ENCODE measurements at places on chromosomes 7 and 10. TPM values are rescaled to one million over a fixed set of nuclear protein-coding genes. Genes with fewer than 3 reads are reported as not detected.

WNT8B gene
- not detected for total RNA-seq

MEOX2 gene
- total RNA-seq: not detected

ENKUR gene
- total RNA-seq: 0.53 TPM

DNA sequence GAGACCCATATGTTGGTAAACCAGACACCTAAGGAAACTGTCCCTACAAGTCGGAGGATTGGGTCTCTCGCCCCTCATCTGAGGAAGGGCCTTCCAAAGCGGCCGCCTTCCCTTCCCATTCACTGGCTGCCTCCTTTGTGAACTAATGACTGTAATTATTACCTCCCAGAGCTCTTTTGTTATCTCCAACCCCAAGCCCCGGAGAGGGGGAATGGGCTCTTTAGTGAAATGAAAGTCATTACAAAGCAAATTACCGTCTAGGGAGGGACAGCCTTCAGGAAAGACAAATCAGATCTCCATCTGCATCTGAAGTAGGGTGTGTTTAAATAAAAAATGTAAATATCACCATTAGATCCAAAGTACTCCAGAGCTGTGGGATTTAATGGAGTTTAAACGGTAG, 2.6 kb upstream of the GAD2 start:
- H3K27ac ChIP-seq: no peak overlapping the region
- no peak overlapping the region for H3K4me3 ChIP-seq
- peaks cover 13% of the 10 kb centered on the region for H3K4me1 ChIP-seq
- H3K27me3 ChIP-seq: no peaks in the 10 kb centered on the region

GATA3 gene
- total RNA-seq: 5.8 TPM

DNA sequence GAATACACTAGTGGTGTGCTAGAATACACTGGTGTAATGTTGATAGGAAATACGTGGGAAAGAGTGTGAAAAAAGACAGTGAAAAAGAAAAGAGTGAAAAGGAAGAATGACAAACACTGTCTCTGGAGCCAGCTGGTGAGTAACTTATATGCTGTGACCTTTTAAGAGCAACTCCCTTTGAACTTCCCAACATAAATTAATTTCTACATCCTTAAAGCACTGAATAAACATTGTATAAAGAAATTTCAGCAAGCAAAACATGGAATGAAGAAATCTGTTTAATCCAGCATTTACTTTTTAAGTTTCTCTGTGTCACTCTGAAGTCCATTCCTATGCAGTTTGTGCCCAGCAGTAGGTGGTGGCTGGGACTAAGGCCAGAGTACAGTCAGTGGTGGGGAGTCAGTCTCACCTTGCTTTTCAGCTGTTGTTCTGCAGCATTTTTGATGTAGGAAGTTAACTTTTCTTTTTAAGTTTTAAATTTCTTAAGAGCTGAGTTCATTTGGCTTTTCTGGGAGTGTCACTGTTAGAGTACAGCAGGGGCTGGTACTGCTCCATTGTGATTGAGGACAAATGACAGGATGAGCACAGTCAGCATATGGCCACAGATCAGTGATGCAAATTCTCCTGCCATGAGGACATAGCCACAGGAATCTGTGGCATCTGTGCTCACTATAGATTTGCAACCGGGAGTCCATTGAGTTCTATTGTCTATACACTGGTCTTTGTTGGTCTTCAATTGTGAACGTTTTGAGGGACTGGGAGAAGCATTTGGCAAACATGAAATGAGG, 321.8 kb downstream of the ZNF248 start:
- H3K4me1 ChIP-seq: no peaks in the 10 kb centered on the region
- H3K27ac ChIP-seq: no peak overlapping the region
- no peaks in the 10 kb centered on the region for H3K36me3 ChIP-seq
- DNase-seq: no peak

TIMM23 gene
- 52.3 TPM for total RNA-seq

GRCh38 chr10:30970760-30971460, 60.8 kb downstream of the ZNF438 start:
- no peak for DNase-seq
- H3K36me3 ChIP-seq: no peaks in the 10 kb centered on the region
- H3K27me3 ChIP-seq: no peaks in the 10 kb centered on the region
- H3K4me3 ChIP-seq: no peak overlapping the region

VSTM2A gene
- not detected for total RNA-seq

TMEM176A gene
- 338 TPM for total RNA-seq

DNA sequence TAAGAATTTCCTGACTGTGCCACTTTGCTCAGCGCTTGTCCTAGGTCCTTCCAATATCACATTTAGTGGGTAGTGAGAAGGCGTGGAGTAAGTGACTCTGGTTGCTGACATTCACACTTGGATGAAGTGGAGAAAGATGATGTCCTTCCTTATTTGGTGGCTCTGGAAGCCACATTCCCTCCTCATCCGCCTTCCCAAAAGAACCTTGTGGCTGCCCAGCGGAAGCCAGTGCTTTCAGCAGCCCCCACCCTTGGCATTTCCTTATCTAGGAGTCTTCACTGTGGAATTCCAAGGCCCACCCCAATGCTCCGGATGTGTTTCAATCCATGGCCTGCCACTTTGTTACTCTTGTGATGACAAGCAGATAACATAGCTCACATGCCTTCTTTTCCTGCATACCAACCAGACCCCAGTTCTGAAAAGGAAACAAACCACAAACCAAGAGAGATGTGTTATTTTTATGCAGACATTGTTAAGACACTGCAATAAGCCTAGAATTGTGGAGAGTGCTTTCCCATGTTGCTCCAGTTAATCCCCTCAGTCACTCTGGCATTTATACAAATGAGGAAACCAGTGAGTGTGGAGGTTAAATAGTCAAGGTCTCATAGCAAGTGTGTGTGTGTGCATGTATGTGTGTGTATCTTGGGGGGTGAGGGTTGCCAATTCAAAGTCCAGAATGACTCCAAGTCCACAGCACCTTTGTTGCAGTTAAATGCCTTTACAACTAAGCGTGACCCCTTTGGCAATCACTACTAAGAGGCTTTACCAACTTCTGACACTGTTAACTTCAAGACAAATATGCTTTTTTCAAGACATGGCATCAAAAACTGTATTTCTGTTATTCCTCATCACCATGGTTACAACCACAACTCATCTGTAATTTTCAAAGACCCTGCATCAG, 10.3 kb upstream of the ANKRD1 start:
- H3K4me1 ChIP-seq: no peaks in the 10 kb centered on the region
- DNase-seq: no peak
- H3K4me3 ChIP-seq: no peak overlapping the region
- no peaks in the 10 kb centered on the region for H3K36me3 ChIP-seq
- H3K27ac ChIP-seq: peak overlapping the region; percentile 25
- H3K27me3 ChIP-seq: no peaks in the 10 kb centered on the region

EBLN1 gene
- total RNA-seq: not detected

ADAM8 gene
- total RNA-seq: 5.5 TPM

DNA sequence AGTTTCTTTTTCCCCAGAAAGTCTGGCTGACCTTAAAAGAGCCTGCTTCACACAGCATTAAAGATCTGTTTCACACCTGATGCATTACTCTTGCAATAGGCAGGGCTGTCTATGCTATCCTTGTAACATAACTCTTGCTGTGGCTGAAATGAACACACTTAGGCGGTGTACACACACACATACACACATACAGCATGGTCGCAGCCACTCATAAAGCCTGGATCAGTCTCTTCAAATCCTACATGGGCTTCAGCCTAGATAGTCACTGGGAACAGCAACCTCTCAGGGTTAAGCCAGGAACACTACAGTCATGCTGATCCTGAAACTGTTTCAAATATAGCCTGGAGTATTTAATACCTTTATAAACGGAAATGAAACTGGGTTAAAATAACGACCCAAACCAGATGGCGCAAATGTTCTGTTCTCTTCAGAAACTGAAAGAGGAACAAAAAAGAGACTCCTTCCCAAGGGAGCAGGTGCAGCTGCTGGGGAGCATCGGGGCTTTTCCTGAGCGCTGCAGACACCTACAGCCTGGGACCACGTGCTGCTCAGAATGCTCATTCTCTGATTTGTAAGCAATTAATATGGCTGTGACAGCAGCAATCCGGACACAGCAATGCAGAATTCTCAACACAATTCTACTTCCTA, 61.0 kb upstream of the SFMBT2 start:
- no peaks in the 10 kb centered on the region for H3K27me3 ChIP-seq
- no peak overlapping the region for H3K4me3 ChIP-seq
- no peaks in the 10 kb centered on the region for H3K4me1 ChIP-seq
- H3K27ac ChIP-seq: peak overlapping the region; percentile 16

DNA sequence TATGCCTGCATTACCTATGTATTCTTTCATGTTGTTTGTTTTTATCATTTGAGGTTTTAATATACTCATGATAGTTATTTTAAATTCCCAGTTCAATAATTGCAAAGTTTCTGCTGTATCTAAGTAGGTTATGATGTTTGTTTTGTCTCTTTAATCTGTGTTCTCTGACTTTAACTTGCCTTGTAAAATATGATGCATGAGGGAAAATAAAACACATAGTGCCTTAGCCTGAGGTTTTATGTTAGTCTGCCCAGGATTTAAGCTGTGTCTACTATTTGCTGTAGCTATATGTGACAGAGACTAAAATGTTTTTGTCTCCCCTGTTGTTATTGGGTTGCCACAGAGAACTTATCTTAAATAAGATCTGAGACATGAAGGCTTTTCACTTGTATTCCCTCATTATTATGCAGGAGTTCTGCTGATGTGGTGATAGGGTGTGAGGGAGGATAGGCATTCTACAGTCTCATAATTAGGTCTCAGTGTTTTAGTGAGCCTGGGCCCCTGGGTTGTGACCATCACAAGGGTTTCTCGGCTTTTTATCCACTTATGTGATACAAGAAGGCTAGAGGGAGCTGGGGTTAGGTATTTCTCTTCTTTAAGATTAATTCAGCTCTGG, 582.5 kb downstream of the CNTNAP2 start:
- no peak overlapping the region for H3K4me3 ChIP-seq
- H3K27ac ChIP-seq: no peak overlapping the region
- no peaks in the 10 kb centered on the region for H3K36me3 ChIP-seq
- H3K27me3 ChIP-seq: no peaks in the 10 kb centered on the region
- DNase-seq: no peak

DNA sequence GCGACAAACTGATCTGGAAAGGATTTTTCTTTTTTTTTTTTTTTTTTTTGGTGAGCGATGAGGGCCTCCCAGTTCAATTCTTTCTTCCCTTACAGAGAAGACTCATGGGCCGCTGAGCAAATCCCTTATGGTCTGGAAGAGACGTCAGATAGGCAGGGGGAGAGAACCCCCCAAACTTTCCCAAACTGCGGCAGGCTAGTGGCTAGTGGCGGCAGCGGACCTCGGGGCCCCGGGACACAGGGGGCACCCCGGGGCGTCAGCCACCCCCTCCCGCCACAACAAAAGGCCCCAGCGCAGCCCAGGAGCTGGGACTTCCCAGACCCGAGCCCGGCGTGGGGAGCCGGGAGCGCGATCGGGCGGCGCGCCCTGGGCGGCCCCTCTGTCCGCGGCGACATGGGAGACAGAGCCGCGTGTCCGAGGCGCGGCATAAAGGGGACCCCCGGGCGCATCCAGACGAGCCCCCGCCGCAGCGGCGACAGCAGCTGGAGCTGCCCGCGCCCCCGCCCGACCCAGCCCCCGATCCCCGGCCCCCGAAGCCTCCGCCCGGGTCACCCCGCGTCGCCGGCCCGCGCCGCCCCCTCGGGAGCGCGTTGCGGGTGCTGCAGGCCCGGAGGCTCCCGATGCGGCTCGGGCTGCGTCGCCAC, 755 bp downstream of the FAM171A1 start:
- H3K27me3 ChIP-seq: no peaks in the 10 kb centered on the region
- peak overlapping the region; percentile 65 for H3K27ac ChIP-seq
- DNase-seq: no peak

DNA sequence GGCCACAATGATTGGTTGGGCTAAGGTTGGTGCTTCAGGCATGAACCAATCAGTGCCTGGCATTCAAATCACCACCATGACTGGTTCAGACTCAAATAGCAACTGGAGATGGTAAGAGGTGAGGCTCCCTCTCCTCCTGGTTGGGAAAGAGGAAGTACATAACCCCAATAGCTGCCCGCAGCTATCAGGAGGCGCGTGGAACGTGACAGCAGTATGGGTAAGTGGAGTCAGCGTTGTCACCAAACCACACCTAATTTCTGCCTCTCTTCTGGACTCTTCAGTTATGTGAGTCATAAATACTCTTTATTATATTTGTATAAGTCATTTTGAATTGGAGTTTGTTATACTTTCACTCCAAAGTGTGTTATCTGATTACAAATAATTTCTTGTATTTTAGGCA, 17.9 kb upstream of the ITGA8 start:
- no peak for DNase-seq
- no peaks in the 10 kb centered on the region for H3K27me3 ChIP-seq
- no peak overlapping the region for H3K4me3 ChIP-seq
- no peaks in the 10 kb centered on the region for H3K4me1 ChIP-seq

- no peaks in the 10 kb centered on the region for H3K36me3 ChIP-seq
- H3K27me3 ChIP-seq: no peaks in the 10 kb centered on the region
- no peak overlapping the region for H3K4me3 ChIP-seq
- no peaks in the 10 kb centered on the region for H3K4me1 ChIP-seq
Observed at GRCh38 chr10:46525177-46525823, 31.2 kb downstream of the GPRIN2 start.

FAM180A gene
- total RNA-seq: 4.4 TPM

- no peaks in the 10 kb centered on the region for H3K4me1 ChIP-seq
- H3K36me3 ChIP-seq: no peaks in the 10 kb centered on the region
- no peak overlapping the region for H3K27ac ChIP-seq
- H3K4me3 ChIP-seq: no peak overlapping the region
Observed at GRCh38 chr7:30688718-30689221, 6.5 kb upstream of the CRHR2 start.

GRCh38 chr10:49241385-49241784, 53.2 kb upstream of the TMEM273 start:
- no peaks in the 10 kb centered on the region for H3K36me3 ChIP-seq
- H3K27ac ChIP-seq: no peak overlapping the region
- no peaks in the 10 kb centered on the region for H3K27me3 ChIP-seq
- no peak overlapping the region for H3K4me3 ChIP-seq
- no peaks in the 10 kb centered on the region for H3K4me1 ChIP-seq

DNA sequence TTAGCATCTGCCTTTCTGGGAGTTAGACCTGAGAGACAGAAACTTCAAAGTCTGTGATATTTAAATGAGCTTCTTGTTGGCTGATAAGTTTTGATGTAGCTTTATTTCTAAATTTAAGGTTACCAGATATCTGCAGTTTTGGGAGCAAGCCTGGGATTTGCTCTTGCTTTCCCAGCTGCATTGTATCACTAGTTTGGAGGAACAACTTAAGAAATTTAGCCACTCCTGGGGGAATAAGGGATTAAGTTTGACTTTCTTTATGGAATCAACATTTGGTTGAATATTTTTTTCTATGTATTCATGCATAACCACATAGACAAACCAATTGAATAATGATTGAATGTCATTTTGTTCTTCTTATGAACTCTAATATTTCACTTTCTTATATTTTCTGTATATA, 178.6 kb downstream of the POLR1F start:
- no peak overlapping the region for H3K27ac ChIP-seq
- no peaks in the 10 kb centered on the region for H3K36me3 ChIP-seq
- H3K4me1 ChIP-seq: no peaks in the 10 kb centered on the region
- H3K27me3 ChIP-seq: no peaks in the 10 kb centered on the region
- H3K4me3 ChIP-seq: no peak overlapping the region
- no peak for DNase-seq

MUC3A gene
- total RNA-seq: 694 TPM

TRPV6 gene
- total RNA-seq: 0.19 TPM

- DNase-seq: no peak
- H3K27me3 ChIP-seq: no peaks in the 10 kb centered on the region
- H3K4me3 ChIP-seq: no peak overlapping the region
- no peaks in the 10 kb centered on the region for H3K4me1 ChIP-seq
- H3K36me3 ChIP-seq: no peaks in the 10 kb centered on the region
Observed at GRCh38 chr10:1402816-1403507, 334.4 kb downstream of the ADARB2 start.

- DNase-seq: no peak
- H3K4me3 ChIP-seq: no peak overlapping the region
- no peak overlapping the region for H3K27ac ChIP-seq
- no peaks in the 10 kb centered on the region for H3K4me1 ChIP-seq
Observed at GRCh38 chr7:36979810-36980248, 255.5 kb upstream of the AOAH start.
